A549 treated with RU486 at 1 μM for 4 hours (cell line): ENCODE measurements at places on chromosomes 11 and 22. TPM values are rescaled to one million over a fixed set of nuclear protein-coding genes. Genes with fewer than 3 reads are reported as not detected.

Gene TRIM49D1
- total RNA-seq = 0.05 TPM in 1 of 5 replicates, not detected in the others

Gene OR6M1
- total RNA-seq = not detected in 5 replicates

Gene APOA4
- total RNA-seq = not detected in 5 replicates

Gene GAL3ST3
- not detected in 5 replicates for total RNA-seq

Gene MYOD1
- total RNA-seq = not detected in 5 replicates
